ENCODE measurements at places on chromosomes 4 and X.

DNA sequence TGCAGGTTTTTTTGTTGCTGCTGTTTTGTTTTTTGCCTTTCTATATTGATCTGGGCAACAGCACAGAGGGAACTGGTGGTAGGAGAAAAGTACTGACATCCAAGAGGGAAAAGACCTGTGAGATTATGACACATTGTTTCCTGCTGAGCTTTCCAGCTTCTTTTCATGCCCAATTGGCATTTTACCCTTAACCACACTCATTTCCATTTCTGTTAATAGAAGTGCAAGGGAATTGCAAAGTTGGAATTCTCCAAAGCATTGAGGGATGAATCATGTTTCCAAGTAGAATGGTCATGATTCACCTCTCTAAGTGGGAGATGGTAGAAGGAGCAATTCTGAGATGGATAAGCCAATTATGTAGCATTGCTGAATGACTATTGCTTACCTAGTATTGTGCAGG lies 161.5 kb downstream of the PPARGC1A start:
- DNase-seq = no peak

DNA sequence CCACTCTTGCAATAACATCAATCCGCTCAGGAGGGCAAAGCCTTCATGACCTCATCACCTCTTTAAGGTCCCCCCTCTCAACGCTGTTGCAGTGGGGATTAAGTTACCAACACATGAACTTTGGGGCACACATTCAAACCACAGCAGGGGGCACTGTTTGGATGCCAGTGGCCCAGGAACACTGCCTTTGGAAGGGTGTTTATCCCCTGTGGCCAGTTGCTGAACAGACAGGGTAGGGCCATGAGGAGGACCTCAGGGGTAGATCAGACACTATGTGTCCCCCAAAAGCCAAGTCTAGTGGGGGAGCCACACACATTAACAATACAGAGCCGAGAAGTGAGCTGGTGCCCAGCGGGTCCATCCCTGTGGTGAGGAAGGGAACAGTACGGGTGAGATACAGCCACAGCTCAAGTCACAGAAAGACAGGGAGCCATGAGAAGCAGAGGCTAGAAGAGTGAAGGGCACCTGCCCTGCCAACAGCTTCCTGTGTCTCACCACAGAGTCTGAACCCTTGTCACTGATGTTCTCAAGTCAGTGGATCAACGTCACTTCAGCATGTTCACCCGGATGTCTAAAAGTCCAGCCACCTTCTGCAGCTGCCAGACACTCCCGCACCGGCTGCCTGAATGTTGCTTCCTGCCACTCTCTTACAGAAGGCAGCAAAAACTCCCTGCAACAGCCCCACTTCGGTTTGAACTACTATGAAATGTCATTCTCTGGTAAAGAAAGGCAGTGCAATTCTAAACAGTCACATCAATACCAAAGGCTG lies 19.9 kb upstream of the MXD4 start:
- DNase-seq = peak; percentile 70

DNA sequence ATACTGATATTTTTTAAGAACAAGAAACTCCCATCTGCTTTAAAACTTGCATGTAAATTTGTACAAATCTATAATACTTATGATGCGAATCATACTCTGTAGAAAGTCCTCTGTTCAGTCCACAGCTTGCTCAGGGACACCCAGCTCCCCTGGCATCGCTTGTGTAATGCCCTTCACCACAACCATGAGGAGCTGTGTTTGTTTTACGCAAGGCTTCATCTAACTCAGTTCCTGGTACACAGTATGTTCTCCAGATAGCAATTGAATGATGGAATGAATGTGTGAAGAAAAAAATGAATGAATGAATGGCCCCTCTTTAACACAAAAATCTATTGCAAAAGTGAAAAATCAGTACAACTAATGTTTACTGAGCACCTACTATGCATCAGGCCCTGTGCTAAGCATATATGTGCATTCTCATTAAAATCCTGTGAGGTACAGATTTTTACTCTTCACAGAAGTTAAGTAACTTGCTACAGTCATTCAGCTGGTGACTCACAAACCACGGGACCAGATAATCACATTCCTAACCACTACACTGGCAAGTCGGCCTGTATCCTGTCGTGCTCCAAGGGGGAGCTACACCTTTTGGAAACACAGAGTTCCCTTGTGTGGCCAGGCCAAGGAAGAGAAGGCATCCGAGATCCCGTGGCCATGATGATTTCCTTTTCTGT lies 58.7 kb upstream of the KDR start:
- DNase-seq = no peak

GRCh38 chr4:10074767-10075105 lies 41.9 kb downstream of the WDR1 start:
- DNase-seq = no peak

DNA sequence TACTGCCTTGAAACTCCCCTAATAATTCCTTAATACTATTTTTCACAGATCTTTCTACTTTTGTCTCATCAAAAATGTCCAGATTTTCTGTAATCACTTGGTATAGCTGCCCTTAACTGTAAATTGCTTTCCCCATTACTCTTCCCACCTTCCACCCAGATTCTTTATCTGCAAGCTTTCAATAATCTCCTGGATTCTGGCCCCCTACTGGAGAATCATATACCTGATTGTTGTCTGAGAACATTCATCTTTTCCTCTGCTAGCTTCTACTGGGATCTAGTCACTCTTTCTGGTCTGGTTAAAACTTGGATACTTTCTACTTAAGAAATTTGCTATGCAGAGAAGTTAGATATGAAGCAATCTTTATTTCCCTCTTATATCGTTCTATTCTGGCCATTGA lies 552.6 kb downstream of the PCDH19 start:
- DNase-seq = no peak

- DNase-seq = no peak
Observed at GRCh38 chr4:188198982-188199792, 59.9 kb downstream of the TRIML1 start.

DNA sequence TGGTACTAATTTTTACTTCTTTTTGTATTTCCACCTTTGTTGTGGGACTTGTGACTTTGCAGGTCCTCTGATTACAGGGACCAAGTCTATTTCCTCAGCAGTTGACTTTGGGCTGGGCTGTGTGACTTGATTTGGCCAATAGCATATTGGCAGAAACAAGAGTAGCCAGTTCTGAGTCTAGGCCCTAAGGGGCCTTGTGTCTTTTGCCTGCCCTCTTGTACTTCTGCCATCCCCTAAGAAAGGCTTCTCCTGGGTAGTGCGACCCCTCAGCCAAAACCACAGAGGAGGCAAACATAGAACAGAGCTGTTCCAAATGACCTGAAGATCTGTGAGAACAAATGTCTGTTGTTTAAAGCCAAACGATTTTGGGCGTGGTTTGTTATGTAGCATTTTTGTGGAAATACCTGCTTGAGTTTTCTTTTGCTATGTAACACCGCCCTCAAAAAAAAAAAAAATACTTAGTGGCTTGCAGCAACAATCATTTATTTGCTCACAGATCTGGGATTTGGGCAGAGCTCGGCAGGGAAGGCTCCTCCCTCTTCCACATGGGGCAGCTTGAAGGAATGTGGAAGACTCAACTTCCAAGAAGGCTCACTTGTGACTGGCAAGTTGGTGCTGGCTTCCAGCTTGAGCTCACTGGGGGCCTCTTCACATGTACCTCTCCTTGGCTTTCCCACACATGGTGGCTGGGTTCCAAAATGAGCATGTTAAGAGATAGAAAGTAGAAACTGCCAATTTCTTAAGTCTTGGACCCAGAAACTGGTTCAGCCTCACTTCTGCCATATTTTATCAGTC lies 423.0 kb upstream of the CNKSR2 start:
- DNase-seq = no peak

DNA sequence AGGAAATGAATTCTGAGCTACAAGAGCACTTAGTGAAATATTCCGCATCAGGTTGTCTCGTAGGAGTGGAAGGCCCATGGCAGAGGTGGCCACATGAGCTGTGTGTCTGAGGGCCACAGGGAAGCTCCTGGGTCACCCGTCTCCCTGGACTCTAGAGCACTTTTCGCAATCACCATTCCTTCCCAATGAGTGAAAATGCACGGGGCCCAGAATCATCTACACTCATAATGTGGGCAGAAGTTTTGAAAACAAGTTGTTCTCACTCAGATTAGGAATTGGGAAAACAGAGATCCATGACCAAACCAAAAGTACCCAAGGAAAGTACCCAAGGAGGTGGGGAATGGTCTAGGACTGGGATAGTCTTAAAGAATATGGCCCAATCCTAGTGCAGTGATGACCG lies 94.4 kb downstream of the SCD5 start:
- DNase-seq = no peak

GRCh38 chrX:39888730-39889129 lies 209.0 kb downstream of the BCOR start:
- DNase-seq = no peak

GRCh38 chrX:109878236-109878635 lies 124.7 kb upstream of the TMEM164 start:
- DNase-seq = no peak

DNA sequence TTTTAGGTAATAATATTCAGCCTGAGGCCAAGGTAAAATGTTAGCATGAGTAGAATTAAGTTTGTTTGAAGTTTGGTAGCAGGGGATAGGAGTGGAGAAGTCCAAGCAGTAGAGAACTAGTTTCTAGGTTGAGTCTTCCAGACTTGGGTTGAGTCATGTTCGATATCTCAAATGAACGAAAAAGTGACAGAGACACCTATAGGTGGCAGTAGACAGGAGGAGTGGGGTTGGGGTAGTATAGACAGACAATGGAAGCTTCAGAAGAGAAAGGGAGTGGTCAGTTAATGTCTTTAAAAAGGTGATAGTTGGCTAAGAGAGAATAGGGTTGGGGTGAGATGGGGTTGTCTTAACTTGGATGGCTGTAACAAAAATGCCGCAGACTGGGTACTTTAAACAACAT lies 58.7 kb upstream of the EMCN start:
- no peak for DNase-seq

- DNase-seq = no peak
Observed at GRCh38 chrX:45110494-45110893, 90.2 kb downstream of the DIPK2B start.

DNA sequence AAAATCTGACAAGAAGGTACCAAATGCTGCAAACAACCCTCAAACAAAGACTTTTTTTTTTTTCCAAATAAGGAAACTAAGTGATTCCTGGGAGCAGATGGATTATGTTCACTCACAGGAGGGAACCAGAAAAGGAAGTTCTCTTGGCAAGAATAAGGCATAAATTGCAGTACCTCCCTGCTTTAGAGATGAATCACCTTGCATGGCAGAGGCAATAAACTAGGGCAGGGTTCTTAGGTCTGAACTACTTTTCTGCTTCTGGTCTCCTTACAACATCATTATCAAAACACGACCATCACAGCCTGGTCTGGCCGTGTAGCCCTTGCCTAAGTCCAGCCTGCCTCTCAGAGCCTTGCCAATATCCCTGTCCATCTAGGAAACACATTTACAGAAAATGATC lies 6.3 kb downstream of the TMEM31 start:
- DNase-seq = no peak

DNA sequence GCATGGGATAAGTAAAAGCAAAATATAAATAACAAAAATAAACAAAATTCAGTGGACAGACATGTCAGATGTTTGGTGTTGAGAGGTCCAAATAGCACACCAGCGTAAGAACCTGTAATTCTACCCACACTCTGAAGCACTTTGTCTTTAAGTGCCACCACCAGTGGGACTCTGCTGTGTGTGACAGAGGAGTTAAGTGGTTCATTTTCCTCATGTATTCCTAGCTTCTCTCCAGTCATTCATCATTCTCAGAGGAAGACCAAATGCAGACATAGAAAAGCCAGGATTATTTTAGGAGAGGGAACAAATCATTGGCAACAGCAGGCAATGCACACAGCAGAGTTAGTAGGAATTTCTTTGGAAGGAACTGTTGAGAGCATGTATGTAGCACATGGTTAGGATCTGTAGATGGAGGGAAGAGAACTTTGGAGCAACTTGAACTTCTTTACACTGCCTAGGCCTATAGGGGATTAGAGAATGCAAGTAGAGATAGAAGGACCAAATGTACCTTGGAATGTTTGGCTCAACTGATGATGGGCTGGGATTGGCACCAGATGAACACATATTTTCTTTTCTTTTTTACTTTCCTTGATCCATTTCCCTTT lies 43.0 kb upstream of the ARHGAP24 start:
- no peak for DNase-seq

DNA sequence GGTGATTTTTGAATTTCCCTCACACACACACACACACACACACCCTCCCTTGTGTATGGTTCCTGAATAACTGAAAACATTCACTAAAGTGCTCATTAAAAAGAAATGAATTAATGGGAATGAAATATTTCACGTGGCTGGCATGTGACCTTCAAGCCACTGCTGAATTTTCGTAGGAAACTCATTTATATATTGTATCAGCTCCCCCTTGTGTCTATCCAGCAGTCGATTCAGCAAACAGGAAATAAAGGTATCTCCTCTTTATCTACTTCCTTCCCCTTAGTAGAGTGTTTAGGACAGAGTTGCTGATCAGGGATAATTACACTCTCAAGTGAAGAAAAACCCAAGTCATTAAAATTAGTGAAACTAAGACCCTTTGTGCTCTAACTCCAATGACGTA lies 912.6 kb upstream of the LCORL start:
- DNase-seq = no peak

DNA sequence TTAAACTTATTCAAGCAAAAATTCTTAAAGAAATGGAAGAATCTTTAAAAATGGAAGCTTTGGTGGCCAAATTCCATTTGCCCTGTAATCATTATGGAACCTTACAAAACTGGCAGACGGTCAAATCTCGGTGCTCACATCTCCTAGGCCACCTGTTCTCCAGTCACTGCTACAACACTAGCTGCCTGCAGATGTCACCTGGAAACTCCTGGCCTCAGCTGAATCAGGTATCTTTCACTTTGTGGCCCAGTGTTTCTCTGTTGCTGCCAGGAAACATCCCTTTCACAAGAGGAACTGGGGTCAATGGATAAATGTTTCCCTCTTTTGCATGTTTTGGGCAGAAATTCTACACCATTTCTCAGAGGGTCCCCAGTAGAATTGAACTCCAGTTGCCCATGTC lies 4.2 kb upstream of the CXCL3 start:
- DNase-seq = no peak

DNA sequence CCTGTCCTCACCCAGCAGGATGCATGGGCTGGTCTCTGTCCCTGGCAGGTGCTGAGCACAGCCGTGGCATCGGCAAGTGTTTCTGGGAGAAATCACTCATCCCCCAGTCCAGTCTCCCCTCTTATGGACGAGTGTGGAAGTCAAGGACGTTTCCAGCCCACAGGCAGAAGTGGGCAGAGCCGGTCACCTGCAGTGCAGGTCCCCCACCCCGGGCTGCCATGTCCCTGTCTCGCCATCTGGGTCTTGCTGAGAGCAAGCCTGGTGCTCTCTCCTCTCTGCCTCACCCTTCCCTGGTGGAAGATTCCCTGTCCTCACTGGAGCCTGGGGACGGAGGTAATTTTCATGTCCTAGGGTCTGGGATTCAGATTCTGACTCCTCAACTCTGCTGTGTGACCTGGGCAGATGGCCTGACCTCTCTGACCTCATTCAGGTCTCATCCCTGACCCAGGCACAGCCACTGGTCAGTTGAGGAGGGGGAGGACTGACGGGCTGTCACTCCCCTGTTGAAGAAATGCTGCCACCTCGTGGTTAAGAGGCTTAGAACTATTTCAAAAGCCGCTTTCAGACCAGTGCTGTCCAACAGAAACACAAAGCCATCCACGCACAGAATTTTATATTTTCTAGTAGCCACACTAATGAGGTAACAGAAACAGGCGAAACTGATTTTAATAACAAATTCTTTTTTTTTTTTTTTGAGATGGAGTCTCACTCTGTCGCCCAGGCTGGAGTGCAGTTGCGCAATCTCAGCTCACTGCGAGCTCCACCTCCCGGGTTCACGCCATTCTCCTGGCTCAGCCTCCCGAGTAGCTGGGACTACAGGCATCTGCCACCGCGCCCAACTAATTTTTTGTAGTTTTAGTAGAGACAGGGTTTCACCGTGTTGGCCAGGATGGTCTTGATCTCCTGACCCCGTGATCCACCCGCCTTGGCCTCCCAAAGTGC lies 1.8 kb downstream of the CPZ start:
- DNase-seq = no peak

Measured in central memory CD8-positive, alpha-beta T cell (primary cell).